ENCODE measurements at places on chromosomes 13 and 19.

DNA sequence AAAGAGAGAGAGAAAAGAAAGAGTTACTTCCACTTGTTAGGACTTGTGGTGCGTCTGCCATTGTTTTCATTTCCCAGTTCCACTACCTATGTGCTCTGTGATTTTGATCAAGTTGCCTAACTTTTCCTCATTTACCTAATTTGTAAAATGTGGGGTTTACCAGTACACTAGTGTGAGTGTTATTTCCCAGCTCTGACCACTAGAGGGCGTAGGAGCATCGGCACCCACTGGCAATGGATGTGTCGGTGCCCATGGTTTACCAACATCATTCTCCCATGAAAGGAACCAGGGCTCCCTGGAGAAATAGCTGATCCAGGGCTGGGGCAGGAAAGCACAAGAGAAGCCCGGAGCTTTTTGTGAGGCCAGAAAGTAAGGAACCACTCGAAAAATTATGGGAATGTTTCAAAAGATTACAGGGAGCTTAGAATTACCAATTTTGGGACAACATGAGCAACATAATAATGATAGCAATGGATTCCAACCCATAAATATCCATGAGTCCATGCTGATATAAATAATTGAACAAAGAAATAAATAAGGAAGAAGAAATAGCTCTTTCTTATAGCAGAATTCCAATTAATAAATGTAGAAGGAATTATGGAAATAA, 15.1 kb upstream of the CEACAM4 start:
- peak; percentile 47 for DNase-seq

DNA sequence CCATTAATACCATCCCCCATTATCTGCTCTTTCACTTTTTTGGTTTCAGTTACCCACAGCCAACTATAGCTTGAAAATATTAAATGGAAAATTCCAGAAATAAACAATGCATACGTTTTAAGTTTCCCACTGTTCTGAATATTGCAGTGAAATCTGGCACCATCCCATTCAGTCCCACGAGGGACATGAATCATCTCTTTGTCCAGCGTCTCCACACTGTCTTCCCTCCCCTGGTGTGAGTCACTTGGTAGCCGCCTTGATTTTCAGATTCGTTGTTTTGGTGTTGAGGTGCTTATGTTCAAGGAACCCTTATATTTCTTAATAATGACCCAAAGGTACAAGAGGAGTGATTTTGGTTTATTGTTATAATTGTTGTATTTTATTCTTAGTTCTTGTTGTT, 246.1 kb downstream of the DCT start:
- DNase-seq: no peak

GRCh38 chr19:36501973-36502372, 12.6 kb upstream of the ZNF566 start:
- no peak for DNase-seq

GRCh38 chr13:105982219-105982930, 553.1 kb downstream of the EFNB2 start:
- DNase-seq: no peak

GRCh38 chr13:98541191-98541590, 35.7 kb downstream of the STK24 start:
- no peak for DNase-seq

DNA sequence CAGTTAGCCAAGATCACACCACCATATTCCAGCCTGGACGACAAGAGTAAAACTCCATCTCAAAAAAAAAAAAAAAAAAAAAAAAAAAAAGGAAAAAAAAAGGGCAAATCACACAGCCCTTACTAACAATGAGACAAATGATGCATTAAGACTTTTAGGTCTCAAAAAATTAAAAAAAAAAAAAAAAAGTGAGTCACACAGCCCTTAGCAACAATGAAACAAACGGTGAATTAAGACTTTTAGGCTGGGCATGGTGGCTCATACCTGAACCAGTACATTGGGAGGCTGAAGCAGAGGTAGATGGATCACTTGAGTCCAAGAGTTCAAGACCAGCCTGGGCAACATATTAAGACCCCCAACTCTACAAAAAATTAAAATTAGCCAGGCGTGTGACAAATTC, 32.4 kb upstream of the EIF3G start:
- DNase-seq: no peak
